ENCODE measurements at places on chromosomes 12 and 14. TPM values are rescaled to one million over a fixed set of nuclear protein-coding genes. Genes with fewer than 3 reads are reported as not detected.

TMEM233 gene
- not detected for total RNA-seq

RNASE8 gene
- not detected for total RNA-seq

- DNase-seq: no peak
Observed at GRCh38 chr14:63956326-63956725, 103.5 kb downstream of the SYNE2 start.

- DNase-seq: no peak
Observed at GRCh38 chr14:63322897-63323573, 4.3 kb upstream of the GPHB5 start.

DNA sequence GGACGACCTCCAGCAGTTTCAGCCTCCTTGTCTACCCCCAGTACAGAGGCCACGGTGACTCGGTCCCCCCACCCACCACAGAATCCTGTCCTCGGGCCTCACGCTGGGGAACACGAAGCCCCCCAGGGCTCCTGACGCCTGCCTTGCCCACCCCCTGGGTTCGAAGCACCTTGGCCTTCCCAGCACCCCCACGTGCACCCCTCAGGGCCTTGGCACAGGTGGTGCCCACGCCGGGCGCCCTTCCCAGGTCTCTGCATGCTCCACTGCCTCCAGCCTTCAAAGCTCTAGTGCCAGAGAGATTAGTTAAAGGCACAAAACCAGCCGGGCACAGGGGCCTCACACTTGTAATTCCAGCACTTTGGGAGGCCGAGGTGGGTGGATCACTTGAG lies 61.8 kb downstream of the NOC4L start:
- DNase-seq: no peak

- DNase-seq: no peak
Observed at GRCh38 chr12:118350908-118351559, 21.7 kb downstream of the TAOK3 start.

DNA sequence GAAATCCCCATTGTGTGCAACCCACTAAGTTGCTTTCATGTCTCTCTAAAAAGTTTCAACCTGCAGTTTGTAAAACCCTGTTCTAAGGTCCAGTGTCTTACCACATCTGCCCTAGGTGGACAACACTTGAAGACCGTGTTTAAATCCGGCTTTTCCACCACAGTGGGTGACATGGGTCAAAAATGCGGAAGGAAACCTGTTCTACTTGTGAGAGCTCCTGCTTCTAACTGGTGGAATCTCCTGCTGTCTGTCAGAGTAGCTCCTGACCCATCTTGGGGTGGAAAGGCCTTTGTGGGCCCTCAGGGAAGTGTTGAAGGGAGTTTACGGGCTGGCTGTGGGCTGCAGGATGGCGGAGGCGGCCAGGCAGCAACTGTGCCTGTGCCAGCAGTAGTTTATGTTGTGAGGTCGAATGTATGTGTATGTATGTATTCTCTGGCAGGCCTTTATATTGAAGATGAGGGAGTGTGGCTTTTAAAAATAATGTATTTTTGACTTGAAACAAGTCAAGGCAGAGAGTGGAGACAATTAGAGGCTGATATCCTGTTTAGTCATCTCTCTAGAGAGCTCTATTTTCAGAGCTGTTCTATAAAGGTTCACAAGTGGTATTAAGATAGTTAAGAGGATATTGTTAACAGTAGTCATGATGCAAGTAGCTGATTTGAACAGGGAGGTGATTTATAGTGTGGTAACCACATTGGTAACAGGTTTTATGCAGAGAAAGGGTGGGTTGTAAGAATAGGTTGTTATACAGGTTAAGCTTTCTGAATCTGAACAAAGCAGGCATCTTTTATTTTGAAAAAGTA lies 67.0 kb downstream of the PRKCH start:
- DNase-seq: no peak

- DNase-seq: peak; percentile 64
Observed at GRCh38 chr12:118034429-118035189, 18.1 kb downstream of the RFC5 start.

- DNase-seq: no peak
Observed at GRCh38 chr14:90545966-90546751, 149.3 kb downstream of the CALM1 start.

GRCh38 chr12:66901138-66901932 lies 222.5 kb upstream of the GRIP1 start:
- no peak for DNase-seq

DEPDC4 gene
- total RNA-seq: 2.0 TPM

CCND2 gene
- 0.03 TPM for total RNA-seq

DNA sequence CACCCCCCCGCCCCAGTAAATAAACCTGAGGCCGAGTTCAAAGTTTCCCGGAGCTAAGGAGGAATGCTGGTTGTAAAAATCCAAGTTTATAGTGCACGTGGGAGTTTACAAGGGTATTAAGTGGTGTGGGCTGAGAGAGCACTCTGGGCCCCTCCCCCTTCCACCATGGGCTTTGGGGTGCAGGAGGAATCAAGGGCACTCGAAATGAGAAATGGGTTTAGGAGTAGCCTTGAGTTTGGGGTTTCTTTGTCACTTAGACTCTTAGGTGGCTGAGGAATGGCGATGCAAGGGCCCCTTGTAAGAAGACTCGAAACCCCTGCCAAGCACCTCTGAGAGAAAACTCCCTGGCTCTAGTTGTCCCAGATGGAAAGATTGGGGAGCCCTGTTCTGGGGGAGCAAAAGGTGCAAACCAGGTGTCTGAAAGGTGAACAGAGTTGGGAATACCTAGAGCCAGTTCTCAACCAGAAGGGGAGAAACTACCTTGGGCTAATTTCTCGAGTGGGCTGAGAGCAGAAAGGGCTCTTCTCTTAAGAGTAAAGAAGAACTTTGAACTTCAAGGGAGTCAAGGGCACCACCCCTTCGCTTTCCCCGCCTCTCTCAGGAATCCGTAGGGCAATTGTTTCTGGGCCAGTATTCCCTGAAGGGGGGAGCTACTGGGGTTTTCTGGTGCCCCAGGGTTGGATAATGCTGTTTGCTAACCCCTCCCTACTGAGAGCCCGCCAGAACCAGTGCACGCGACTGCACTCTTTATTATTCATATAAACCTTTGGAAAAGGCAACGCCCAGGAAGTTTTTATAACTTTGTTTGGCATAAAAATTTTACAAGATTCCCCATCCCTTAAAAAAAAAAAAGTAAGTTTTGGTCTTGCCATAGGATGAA lies 4.0 kb upstream of the HOTAIR start:
- DNase-seq: no peak

NKX2-1 gene
- total RNA-seq: not detected

DPF3 gene
- not detected for total RNA-seq

DNA sequence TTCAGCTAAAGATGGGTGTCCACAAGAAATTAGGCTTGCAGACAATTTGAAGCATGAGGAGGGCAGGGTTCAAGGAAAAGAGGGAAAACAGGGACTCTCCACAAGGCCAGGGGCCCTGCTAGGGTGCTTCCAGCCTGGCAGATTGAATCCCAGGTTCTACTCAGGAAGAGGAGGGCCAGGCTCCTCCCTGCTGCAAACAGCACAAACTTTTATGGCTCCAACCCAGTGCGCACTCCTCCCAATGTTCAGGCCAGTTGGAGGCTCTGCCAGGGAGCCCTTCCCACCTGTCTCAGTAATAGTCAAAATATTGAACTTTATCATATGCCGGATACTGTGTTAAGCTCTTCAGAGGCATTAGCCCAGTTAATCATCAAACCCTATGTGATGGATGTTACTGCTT lies 244.4 kb downstream of the SYT1 start:
- DNase-seq: no peak

DNA sequence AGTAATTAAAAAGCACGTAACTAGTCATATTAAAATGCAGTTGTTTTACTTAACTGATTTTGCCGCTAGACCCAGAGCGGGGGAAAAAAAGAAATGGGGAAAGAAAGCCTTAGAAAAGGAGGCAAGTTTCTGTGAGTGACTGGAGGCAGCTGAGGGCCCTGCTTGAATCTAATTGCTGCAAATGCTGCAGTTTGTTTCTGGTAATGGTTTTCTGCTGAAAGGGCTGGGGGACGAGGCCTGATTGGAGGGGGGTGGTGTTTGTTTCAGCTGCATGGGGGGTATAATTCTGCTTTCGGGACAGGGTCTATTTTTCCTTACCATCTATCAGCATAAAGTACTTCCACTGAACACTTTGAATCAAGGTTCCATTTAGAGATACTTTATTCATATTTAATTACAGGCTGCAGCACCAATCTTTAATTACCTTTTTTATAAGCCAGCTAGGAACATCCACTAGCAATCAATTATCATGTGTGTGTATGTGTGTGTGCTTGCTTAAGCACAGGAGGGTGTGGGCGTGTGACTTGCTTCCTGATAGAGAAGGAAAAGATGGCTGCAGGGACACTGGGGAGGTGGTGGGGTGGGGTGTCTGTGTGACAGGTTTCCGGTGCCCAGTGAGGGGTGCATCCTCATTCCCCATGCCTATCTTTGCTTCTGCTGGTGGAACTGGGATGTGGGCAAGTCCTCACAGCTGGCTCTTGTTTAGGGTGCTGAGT lies 83.4 kb downstream of the ADCK1 start:
- DNase-seq: no peak

GRCh38 chr14:92802678-92803077 lies 8.6 kb downstream of the GOLGA5 start:
- no peak for DNase-seq

CDH24 gene
- total RNA-seq: 7.6 TPM

- DNase-seq: no peak
Observed at GRCh38 chr14:31027847-31028246, 1.7 kb upstream of the STRN3 start.

DNA sequence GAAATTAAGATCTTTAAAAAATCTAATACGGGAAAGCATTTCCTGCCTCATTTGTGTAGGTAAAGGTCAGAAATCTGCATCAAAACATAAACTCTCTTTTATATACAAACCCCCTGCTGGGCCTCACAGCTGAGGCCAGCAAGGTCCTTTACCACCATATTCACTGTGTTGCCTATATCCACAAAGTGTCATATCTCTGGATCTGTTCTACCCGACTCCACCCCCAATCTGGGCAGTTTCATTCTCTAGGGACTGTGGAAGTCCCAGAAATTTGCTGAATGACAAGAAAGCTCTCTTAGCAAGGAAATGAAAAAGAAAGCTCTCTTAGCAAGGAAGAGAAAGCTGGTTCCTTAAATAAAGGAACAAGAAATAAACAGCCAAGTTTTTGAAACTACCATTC lies 301.7 kb downstream of the KCNH5 start:
- DNase-seq: no peak

LUM gene
- total RNA-seq: not detected

DNA sequence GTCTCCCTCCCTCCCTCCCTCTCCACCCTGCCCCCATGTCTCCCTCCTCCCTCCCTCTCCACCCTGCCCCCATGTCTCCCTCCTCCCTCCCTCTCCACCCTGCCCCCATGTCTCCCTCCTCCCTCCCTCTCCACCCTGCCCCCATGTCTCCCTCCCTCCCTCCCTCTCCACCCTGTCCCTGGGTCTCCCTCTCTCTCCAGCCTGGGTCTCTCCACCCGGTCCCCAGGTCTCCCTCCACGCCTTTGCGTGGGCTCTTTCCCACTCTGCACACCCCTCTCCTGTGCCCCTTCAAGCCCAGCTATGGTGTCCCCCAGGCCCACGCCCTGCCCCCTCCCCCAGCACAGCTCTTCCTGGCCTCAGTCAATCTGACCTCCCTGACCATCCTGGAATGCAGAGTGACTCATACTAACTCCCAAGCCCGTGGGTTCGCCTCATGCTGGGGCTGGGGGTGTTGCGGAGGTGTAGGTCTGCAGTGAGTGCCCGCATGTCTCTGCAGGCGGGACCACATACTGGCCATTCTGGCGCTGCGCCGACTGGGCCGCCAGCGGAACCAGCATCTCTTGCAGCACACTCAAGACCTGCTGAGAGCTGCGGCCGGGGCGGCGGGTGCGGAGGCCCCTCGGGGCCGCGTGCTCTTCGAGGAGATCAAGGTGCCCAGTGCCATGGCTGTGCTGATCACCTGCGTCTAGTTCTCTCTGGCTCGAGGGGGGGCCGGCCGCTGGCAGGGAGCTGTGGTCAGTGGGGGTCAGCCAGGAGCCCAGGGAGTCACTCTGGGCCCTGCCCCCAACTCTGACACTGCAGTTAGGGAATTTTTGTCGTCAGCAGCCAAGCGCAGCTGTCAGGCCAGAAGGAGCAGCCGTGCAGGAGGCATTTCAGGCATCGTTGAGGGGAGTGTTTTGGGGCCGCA lies 13.5 kb upstream of the TNFAIP2 start:
- peak; percentile 93 for DNase-seq

DNA sequence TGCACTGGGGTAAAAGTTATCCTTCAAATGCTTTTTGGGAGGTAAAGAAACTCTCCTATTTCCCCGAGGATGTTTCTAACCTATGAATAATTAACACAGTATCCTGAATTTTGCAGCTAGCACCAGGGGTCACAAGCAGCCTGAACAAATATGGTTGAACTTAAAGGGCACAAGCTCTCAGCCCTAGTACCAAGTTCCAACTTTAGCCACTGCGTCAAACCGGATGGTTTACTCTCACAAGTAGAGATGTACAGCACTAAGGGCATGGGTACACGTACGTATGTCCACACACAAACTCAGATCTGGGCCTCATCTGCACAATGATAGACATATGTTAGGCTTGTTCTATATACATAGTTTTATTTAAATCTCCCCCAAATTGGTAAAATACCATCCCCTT lies 4.7 kb downstream of the CCDC88C start:
- no peak for DNase-seq

DNA sequence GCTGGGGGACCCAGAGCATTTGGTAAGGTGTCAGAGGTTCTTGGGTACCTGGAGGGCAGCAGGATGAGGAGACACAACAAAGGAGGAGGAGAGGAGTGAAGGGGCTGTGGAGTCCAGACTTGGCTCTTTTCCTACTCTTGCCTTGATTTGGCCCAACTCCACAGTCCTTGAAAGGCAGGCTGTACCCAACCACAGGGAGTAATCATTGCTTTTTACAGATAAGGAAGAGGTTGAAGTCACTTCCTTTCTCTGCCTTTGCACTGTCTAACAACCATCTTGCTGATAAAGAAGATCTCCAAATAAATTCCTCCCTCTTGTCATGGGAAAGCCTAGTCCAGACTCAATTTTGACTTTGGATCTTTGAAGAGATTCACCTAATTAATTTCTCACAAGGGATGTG lies 226.8 kb upstream of the HMGA2 start:
- no peak for DNase-seq

MUCL1 gene
- total RNA-seq: not detected

- peak; percentile 96 for DNase-seq
Observed at GRCh38 chr12:79690638-79691510, at the start of gene PAWR. PAWR (minus strand) TSS chr12:79690964; CDS start chr12:79690244, 720 bp downstream.

- DNase-seq: peak; percentile 40
Observed at GRCh38 chr12:115752913-115753726, 524.4 kb downstream of the MED13L start.

DNA sequence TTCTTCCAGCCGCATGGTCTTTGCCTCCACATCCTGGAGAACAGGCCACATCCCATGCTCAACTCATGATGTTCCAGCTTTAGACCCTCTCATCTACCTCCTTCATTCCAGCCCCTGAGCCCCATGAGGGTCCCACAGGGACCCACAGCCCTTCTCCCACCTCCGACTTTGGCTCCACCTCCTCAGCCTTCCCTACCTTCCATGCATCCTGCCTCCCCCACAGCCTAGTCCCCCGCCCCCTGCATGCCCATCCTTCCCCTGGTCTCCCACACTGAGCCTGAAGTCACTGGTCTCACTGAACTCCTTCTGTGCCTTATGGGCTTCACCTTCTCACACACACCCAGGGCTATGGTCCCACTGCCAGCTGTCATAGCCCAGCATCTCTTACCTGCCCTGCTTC lies 9.8 kb downstream of the RAPGEF3 start:
- DNase-seq: no peak

Measured in Caki2 (cell line).